Endodermal cell (in vitro differentiated cells): ENCODE measurements at places on chromosomes 6 and 20.
A peak's percentile ranks its signal among the peaks of the same experiment; 100 is the strongest.

- H3K4me3 ChIP-seq, result no peak overlapping the region
- no peak overlapping the region for H3K27ac ChIP-seq
- H3K27me3 ChIP-seq, result no peaks in the 10 kb centered on the region
- peak; percentile 93 for DNase-seq
- H3K4me1 ChIP-seq, result no peaks in the 10 kb centered on the region
- no peaks in the 10 kb centered on the region for H3K36me3 ChIP-seq
Observed at GRCh38 chr20:49928411-49929141, 7.6 kb upstream of the RNF114 start.

GRCh38 chr6:157982102-157982562 is 469 bp downstream of the SYNJ2 start:
- no peak overlapping the region for H3K27ac ChIP-seq
- H3K4me1 ChIP-seq, result peaks cover 9% of the 10 kb centered on the region
- no peaks in the 10 kb centered on the region for H3K27me3 ChIP-seq
- H3K4me3 ChIP-seq, result peak overlapping the region; percentile 88
- peak; percentile 88 for DNase-seq

GRCh38 chr20:32823737-32824588 is 4.2 kb downstream of the MAPRE1 start:
- H3K4me3 ChIP-seq, result peak overlapping the region; percentile 25
- H3K4me1 ChIP-seq, result peaks cover 24% of the 10 kb centered on the region
- H3K27me3 ChIP-seq, result no peaks in the 10 kb centered on the region
- H3K27ac ChIP-seq, result no peak overlapping the region
- H3K36me3 ChIP-seq, result peaks cover 30% of the 10 kb centered on the region

DNA sequence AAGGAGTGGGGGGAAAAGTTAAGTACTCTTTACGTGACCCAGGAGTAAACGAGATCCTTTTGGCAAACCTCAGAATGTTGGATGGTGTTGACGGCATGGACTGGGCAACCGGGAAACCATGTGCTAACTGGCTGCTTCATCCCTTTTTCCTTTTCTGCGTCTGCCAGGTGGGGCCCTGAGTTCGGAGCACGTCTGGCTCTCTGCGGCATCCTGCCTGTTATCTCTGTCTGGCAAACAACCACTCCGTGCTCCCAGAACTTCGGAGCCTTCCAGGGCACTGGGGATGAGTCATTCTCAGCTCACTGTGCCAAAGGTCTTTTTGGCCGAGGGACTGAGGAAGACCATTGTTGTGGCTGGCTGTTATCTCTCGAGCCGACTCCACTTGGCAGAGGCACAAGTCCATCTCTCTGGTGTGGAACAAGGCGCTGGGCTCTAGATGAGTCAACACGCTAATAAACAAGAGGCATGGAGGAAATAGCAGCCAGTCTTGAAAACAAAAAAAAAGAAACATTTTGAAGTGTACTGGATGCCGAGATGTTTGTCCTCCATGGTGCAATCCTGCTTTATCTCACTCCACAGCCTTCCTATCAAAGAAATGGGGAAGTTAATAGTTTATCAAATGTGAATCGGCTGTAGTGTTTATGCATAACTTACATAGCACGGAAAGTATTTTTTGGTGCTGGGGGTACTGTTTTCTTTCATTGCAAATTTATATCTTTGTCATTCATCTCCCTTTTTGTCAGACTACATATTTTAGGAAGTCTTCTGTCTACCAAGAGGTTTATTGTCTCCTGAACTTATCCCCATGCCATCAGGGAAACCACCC is 64.6 kb upstream of the TXNDC5 start:
- no peak overlapping the region for H3K4me3 ChIP-seq
- peak; percentile 58 for DNase-seq

DNA sequence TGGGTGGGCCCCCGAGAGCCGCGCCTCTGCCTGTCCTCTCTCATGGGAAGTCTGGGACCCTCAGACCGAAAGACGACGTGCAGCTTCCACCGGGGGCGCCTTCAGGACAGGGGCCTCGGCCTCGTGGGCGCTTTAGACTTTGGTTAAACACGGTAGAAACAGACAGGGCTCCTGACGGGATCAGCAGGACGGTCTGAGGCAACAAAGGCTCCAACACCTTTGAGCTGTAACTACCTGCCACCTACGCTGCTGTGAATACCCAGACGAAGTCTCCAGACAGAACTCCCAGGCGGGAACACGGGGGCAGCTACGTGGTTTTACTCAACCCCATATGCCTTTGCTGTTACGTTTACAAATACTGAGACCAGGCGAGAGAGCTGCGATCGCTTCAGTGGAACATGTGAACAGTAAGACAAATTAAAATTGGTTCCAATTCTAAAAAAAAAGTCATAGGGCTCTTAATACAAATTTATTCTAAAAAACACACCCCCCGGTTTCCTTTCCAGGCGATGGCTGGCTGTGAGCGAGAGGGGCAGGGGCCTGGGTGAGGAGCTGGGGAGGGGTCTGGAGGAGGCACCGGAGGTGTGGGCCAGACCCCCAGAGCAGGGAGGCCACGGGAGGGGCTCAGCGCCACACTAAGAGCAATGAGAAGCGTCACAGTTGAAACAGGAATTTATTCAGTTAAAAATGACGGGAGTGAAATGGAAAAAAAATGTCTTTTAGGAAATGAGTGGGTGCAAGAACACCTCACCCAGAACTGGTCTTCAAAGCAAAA is 453.2 kb downstream of the QKI start:
- DNase-seq, result peak; percentile 78
- no peaks in the 10 kb centered on the region for H3K4me1 ChIP-seq
- no peak overlapping the region for H3K4me3 ChIP-seq
- H3K27me3 ChIP-seq, result no peaks in the 10 kb centered on the region

DNA sequence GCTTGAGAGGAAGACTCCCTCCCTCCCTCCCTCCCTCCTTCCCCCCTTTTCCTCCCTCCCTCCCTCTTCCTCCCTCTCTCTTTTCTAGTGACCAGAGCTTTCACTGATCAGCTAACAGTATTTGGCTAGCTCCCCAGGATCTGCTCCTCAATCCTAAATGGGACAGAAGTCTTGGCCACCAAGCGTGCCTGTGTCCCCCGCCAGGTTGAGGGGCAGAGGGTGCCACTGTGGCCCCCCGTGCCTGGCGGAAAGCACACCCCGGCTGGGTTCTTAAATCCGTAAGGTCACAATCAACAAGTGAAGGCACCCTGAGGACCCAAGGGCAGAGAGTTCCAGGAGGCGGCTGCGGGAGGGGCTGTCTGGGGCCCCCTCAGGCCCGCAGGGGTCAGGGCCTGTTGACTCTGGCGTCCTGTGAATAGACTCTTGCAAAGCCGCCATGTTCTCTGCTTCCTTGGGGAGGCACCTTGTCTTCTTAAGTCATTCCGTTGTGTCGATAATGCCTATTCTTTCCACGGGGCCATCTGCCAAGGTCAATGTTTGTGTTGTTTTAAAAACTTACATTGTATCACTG is 38.9 kb upstream of the STX16 start:
- no peaks in the 10 kb centered on the region for H3K36me3 ChIP-seq
- H3K27me3 ChIP-seq, result no peaks in the 10 kb centered on the region
- no peaks in the 10 kb centered on the region for H3K4me1 ChIP-seq
- no peak overlapping the region for H3K27ac ChIP-seq
- H3K4me3 ChIP-seq, result no peak overlapping the region

DNA sequence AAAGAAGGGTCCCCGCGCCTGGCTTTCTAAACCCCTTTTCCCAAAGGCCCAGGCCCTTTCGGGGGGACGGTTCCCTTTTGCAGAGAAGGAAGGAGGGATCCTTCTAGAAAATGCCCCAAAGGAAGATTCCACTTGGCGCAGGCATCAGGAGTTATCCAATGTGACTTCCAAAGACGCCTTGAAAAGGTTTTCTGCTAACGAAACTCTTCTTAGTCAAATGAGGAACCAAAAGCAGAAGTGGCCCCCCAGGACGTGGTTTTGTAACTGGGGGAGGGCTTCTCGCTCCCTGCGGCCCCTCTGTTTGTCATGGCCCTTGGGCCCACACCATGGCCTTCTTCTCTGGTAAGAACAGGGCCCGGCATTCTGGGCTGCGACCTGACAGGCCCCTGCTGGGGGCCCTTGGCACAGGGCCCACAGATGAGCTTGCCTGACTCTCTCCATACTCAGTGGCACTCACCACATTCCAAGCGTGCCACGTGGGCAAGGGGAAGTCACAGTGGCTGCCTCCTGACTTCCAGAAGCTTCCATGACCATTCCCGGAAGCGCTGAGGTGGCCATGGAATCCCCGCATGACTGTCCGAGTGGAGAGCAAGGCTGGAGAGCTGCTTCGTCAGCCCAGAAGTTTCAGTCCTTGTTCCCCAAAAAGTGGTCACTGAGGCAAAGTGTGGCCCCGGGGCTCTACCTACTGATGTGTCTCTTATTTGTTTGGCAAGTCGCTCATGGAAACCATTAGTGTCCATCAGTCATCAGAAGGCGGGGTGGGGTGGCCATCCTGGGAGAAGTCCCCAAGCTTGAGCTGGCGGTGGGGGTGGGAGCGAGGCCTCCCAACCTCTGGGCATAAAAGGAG is 834 bp upstream of the CTSZ start:
- H3K4me1 ChIP-seq, result no peaks in the 10 kb centered on the region
- H3K27ac ChIP-seq, result no peak overlapping the region
- peaks cover 16% of the 10 kb centered on the region for H3K27me3 ChIP-seq
- H3K4me3 ChIP-seq, result no peak overlapping the region

- no peak overlapping the region for H3K27ac ChIP-seq
- no peaks in the 10 kb centered on the region for H3K36me3 ChIP-seq
- H3K4me1 ChIP-seq, result no peaks in the 10 kb centered on the region
- DNase-seq, result no peak
- H3K27me3 ChIP-seq, result no peaks in the 10 kb centered on the region
Observed at GRCh38 chr6:63447134-63447533, 125.1 kb upstream of the LOC128125822 start.

DNA sequence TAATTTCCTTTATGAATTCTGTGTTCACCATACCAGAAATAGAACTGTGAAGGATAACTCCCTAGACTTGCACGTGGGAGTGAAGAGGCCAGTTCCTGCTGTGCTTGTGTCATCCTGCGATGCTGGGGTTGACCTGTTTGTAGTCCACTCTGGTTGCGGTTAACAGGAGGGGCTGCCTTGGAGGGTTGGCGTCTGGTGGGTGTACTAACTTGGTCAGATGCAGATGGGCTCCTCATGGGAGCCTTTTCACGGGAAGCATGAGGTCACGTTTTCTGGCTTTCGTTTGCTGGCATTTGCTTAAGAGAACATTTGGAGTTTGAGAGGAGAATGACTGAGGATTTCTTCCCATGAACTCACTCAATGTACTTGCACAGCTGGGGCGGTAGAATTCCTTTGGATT is 41.2 kb downstream of the IGF2R start:
- H3K36me3 ChIP-seq, result peaks cover 55% of the 10 kb centered on the region
- H3K4me3 ChIP-seq, result no peak overlapping the region
- DNase-seq, result no peak
- no peaks in the 10 kb centered on the region for H3K27me3 ChIP-seq
- H3K4me1 ChIP-seq, result no peaks in the 10 kb centered on the region

GRCh38 chr6:153727885-153728284 is 311.2 kb upstream of the OPRM1 start:
- H3K27me3 ChIP-seq, result no peaks in the 10 kb centered on the region
- H3K36me3 ChIP-seq, result no peaks in the 10 kb centered on the region
- no peak overlapping the region for H3K27ac ChIP-seq
- DNase-seq, result no peak
- H3K4me1 ChIP-seq, result no peaks in the 10 kb centered on the region

GRCh38 chr20:40497899-40498691 is 190.9 kb downstream of the MAFB start:
- no peak overlapping the region for H3K27ac ChIP-seq
- H3K4me3 ChIP-seq, result no peak overlapping the region
- H3K36me3 ChIP-seq, result no peaks in the 10 kb centered on the region
- peaks cover 2% of the 10 kb centered on the region for H3K27me3 ChIP-seq
- no peak for DNase-seq

DNA sequence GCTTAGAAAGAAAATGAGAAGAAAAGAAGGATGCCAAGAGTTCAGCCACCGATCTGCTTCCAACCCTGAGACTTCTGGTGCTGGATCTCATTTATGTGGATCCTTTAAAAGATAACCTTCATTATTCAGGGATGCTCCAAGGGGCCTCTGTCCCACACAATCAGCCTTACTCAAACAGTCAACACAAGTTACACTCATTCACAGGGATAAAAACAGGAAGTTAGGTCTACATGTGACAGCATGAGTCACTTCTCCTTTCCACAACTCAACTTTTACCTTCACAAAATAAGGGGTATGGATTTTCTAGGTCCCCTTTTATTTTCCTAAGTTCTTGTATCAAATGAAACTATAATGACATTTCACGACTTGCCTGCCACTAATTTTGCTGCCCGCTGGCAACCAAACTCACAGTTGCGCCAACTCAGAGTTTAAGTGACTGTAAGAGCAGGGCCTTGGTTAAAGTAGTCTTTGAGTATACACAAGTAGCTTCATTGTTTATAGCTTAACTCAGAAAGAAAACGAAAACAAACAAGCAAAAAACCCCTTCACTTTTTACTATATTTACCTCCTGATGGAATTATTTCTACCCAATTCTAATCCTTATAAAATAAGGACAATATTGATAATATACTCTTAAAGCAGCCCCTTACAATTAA is 278.8 kb upstream of the RUNX2 start:
- H3K36me3 ChIP-seq, result no peaks in the 10 kb centered on the region
- H3K27ac ChIP-seq, result no peak overlapping the region
- peak; percentile 42 for DNase-seq
- H3K27me3 ChIP-seq, result no peaks in the 10 kb centered on the region
- H3K4me1 ChIP-seq, result peaks cover 3% of the 10 kb centered on the region

DNA sequence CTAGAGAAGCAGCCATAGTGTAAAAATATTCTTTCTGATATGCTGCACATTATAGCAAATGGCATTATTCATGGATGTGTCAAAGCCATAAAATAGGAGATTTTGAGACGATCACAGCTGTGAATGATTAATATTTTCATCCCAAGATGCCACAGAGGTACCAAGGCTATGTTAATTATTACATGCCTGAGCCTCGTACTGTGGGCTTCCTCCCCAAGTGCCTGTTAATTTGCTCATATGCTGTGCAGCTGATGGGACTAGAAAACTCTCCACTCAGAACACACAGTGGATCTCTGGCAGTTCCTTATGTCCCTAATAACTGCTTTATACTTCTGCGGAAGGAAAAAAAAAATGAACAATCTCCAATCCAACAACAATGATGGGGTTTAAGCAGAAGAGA is 184.9 kb upstream of the TSHZ2 start:
- no peaks in the 10 kb centered on the region for H3K4me1 ChIP-seq
- no peaks in the 10 kb centered on the region for H3K36me3 ChIP-seq
- no peak for DNase-seq
- H3K27me3 ChIP-seq, result no peaks in the 10 kb centered on the region
- no peak overlapping the region for H3K27ac ChIP-seq

DNA sequence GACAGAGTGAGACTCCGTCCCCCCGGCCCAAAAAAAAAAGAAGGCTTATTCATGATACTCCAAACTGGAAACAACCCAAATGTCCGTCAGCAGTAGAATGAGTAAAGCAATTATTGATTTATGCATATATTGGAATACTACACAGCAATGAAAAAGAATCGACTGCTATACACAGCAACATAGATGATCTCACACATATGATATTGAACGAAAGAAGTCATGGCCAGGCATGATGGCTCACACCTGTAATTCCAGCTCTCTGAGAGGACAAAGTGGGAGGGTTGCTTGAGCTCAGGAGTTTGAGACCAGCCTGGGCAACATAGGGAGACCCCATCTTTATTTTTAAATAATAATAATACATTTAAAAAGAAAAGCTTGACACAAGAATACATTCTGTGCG is 28.5 kb downstream of the BCAS4 start:
- no peak for DNase-seq
- H3K4me3 ChIP-seq, result no peak overlapping the region
